ENCODE measurements at places on chromosomes 4 and X. TPM values are rescaled to one million over a fixed set of nuclear protein-coding genes. Genes with fewer than 3 reads are reported as not detected.

GRCh38 chr4:7531640-7531994 is 96.9 kb upstream of the PSAPL1 start:
- DNase-seq: no peak

DNA sequence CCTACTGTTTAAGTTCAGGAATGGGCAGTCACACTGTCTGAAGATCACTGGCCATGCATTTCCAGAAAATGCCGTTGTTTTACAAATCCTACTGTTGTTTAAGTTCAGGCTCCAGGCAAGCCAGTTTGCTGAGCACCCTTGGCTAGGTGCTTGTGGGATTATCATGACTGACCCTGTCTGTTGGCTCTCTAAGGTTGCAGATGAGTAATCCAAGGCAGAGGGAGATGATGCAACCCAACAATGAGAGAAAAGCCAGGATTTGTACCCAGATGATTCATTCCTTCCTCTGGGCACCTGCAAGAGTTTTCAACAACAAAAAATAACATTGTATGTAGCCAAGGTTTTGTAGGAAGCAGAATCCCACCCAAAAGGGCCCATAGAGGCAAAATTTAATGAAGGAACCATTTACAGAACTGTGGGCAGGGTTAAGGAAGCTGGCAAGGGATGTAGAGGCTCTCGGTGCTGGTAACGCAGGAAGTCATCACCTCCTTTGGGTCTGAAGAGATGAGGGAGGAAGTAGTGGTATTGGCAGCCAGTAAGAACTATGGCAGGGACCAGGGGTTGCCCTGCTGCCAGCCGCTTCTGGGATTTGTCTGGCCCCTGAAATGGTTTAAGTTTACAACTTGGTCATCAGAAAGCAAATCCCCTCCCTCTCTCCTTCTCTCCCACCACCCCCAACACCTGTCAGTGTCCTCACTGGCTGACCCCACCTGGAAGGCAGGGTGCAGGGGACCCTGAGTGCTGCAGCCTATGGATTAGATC is 54.8 kb downstream of the MSX1 start:
- no peak for DNase-seq

GUCY1B1 gene
- 15.5 TPM for total RNA-seq

DNA sequence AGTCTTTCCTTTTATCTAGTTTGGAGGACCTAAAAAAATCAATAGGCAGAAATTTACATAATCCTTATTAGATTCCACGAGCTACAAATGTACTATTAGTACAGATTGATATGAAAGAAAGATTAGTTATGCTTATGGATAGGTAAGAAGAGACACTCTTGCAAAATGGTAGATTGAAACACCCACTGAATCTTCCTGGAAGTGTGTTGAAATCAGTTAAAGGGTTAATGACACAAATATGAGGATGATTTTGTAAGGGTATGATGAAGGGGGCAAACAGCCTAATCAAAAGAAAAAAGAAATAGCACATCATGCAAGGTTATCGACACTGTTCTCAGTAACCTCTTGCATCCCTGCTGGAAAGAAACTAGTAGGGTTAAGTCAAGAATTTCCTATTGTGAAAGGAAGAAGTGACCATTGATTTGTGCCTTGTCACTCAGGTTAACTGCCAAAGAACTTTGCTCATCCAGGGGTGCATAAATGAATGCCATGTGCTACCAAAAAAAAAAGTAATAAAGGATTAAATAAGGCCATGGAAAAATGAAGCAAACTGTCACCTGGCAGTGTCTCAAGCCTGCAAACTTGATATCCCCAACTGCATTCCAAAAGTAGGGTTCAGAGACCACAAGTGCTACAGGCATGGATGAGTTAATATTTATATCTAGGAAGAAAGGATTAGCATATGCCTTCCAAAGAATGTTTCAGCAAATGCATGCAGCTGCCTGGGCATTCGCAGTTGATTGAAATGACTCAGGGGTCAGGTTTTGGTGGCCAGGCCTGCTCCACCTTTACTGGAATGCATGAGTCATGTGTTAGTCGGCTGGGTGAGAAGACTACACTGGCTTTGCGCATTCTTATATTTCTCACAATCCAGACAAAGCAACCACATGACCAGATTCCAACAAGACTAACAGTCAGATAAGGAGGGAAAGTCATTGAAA is 78.3 kb upstream of the ATXN3L start:
- DNase-seq: no peak

MEPE gene
- not detected for total RNA-seq

DNA sequence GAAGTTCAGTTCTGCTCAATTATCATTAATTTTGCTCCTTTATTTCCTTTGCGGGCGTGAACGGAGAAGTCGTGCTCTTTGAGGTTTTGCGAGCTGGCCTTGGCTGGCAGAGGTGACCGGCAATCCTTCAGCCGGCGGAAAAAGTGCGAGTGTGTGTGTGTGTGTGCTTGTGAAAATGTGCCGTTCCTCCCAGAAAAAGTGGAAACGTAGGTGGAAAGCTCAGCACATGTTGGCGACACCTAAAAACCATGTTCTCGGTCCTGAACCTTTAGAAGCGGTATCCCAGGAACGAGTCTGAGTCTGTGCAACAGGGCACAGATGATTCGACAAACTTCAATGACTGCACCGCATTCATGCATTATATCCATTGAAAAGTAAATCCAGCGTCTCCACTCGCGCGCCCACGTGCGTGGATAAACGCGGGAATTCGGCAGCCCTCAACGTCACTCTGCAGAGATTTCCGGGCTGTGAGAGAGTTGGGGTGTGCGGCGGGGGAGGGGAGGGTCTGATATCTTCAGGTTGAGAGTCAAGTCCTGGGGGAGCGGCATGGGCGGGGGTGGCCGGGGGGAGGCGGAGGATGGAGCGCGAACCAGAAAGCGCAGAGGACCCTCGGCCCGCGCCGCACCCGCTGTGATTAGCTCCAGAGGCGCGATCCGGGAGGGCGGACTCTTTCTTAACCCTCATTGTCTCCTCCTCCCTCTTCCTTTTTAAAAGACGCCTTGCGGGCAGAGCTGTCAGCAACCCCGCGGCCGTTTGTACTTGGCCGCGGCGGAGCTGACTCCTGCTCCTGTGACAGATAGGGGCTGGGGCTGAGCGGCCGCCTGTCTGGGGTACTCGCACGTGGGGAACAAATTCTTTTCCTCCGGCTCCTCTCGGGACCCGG is at the start of gene SHISA3:
TSS of gene SHISA3 (plus strand) at position 737 of the 883 bp plus-strand sequence. CDS start 569 bp downstream, outside the sequence.
- DNase-seq: no peak

DNA sequence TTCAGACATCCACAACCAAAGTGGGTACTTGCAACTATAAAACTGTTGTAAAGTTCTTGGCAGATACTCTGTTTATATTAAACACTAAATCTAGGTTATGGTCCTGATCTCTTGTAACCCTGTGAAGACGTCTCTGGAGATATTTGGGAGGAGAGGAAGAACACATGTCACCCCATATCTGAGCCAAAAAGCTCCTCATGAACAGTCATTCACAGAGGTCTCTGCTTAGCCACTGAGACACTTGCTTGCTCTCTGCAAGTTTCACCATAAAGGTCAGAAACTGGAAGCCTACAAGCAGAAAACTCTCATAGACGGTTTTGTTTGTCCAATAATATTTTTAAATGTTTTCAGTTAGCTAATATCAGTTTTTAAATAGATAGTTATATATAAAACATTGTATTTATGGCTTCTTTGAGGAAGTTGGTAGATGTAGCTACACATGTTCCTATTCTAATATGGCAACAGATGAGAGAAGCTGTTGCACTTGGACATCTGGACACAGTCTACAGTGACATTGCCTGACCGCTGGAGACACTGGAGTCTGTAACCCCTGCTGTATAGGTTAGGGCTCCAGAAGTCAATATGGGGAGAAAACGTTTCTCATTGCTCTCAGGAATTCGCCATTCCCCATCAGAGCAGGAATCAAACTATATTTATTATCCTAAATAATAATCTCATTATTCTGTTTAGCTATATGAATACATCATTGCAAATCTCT is 73.6 kb downstream of the C4orf46 start:
- DNase-seq: no peak

DNA sequence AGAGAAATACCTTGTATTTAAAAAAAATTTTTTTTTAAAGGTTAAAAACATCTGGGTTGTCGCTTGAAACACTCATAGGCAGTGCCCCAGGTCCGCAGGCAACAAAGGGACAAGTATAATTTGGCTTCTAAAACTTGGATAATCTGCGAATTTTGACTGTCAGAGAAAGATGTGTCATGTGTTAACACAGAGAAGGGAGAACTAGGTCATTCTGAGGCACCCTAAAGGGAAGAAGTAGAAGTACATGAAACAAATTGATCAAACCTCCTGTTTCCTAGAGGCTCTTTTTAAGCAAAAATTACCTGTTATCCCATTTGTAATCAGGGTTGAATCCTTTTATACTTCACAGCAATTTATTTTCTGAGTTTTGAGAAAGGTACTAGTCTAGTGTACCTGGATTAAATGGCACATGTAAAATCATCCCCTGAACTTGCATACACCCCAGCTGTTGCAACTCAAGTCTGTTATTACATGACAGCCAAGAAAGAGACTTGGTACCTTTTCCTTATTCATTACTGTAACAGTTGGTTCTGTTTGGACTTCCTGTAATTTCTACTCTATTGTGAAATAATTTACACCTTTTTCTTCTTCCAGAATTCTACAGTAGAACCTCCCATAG is 1.7 kb downstream of the SRD5A3 start:
- no peak for DNase-seq

DNA sequence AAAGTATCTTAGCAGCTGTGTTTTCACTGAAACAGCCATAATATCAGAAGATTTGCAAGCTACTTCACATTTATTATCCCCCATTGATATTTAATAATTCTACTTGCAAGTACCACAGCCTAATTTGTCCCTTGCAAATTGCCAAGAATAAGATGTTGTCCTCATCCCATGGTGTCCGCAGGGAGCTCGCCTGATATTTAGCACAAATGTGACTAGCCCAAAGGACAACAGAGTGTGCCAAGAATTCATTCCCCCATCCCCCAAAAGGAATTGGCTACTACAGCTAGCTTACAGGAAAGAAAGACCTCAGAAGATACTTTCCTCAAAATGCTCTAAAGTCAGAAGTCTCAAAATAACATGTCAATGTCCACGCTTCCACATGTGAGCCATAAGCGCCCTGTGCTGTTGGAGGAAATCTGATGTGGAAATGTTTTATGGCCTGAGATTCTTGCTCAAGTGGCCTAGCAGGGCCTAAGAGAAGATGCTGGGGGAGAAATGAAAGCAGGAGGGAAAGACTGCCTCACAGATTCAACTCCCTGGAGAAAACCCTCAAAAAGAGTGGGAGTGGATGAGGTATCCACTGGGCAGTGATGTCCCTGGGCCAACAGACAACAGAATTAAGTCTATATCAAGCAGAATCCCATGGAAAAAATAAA is 111.4 kb downstream of the SH3KBP1 start:
- no peak for DNase-seq

- no peak for DNase-seq
Observed at GRCh38 chr4:54085284-54085683, 14.7 kb upstream of the GSX2 start.

DNA sequence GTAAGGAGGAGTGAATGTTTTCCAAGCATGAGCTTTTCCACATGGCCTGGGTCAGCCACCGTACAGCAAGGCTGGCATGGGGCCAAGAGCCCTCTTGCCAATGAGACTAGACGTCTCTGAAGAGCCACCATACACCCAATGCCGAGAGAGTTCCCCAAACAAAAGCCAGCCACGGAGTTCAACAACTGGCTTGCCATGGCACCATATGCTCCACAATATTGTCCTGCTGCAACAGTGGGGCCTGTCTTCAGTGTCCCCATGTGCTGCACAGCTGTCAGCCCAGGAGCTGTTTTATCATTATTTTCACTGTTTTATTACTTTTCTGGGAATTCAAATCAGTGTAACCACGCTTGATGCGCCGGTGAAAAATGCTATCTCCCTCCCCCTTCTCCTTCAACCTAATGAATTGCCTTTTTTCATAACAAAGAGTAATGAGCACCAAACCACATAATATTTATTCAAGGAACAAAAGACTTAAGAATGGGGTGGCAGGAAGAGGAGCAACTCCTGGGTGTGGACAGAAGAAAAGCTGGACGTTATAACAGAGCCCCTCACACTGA is 18.4 kb downstream of the MAML3 start:
- DNase-seq: peak; percentile 75

GRCh38 chr4:53161051-53161786 is 204.6 kb downstream of the SCFD2 start:
- DNase-seq: no peak

GRCh38 chr4:101938836-101939235 is 148.3 kb downstream of the BANK1 start:
- DNase-seq: no peak

MID1 gene
- 33.0 TPM for total RNA-seq

DNA sequence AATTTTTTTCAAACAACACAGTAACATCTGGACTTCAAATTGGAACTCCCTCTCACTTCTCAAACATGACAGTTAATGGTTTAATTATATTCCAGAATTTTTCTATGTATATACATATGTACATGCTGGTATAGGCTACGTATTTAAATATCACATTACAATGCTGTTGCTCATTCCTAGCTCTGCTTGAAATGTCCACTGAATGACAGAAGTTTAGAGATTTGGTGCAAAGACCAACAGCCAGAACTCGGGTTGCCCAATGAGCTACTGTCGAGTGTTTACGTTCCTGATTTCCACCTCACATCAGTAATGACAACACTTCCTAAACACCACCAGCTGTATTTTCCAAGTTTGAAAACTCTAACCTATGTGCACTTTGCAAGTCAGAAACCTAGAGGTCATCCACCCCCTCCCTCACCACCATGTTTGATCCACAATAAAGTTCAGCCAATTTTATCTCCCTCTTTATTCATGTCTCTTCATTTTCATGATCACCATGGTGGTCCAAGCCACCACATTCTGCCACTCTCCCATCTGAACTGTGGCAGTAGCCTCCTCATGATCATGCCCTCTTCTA is 49.3 kb upstream of the RPL34 start:
- no peak for DNase-seq

- no peak for DNase-seq
Observed at GRCh38 chr4:119676101-119676500, 47.5 kb upstream of the PDE5A start.

NPY2R gene
- not detected for total RNA-seq

DNA sequence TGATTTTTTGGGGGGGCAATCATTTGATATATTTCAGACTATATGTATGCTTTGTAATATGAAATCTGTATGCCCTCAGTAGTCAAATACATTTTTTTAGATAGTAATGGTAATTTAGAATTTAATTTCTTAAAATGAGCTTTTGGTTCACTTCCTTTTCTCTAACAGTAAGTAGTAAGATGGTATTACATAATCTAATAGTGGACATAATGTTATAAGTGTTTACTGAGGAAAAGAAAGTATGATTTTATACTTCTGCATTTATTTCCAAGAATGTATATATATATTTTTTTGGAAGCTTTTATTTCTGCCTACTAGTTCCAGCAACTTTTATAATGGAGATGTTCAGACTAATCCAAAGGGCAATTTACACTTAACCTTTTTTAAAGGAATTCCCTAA is 1450.7 kb upstream of the TENM3 start:
- DNase-seq: no peak

- DNase-seq: no peak
Observed at GRCh38 chrX:46044486-46044885, 500.7 kb downstream of the ZNF674 start.

- DNase-seq: no peak
Observed at GRCh38 chr4:170128219-170128804, 38.6 kb upstream of the AADAT start.

ERCC6L gene
- total RNA-seq: 0.09 TPM
